H54 (cell line): ENCODE measurements at places on chromosomes 12 and 14.

- DNase-seq, result no peak
These were observed 8.9 kb upstream of the B4GALNT1 start for GRCh38 chr12:57641699-57642442.

GRCh38 chr12:7501031-7501588 lies 2.5 kb downstream of the CD163 start:
- no peak for DNase-seq

GRCh38 chr14:95250140-95250769 lies 69.5 kb downstream of the CLMN start:
- no peak for DNase-seq

- DNase-seq, result no peak
These were observed 6.8 kb upstream of the LHX5 start for GRCh38 chr12:113478351-113479011.

- no peak for DNase-seq
These were observed 170.9 kb downstream of the PPM1H start for GRCh38 chr12:62763861-62764645.

- DNase-seq, result no peak
These were observed 11.8 kb downstream of the TMCC3 start for GRCh38 chr12:94638521-94638920.

DNA sequence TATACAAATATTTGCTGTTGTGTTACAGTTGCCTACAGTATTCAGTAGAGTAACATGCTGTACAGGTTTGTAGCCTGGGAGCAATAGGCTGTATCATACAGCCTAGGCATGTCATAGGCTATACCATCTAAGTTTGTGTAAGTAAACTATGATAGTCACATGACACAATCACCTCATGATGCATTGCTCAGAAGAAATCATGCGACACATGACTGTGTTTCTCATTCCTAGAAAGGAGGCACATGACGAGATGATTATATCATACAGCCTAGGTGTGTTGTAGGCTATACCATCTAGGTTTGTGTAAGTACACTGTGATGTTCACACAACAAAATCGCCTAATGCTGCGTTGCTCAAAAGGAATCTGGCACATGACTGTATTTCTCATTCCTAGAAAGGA lies 31.9 kb downstream of the NOPCHAP1 start:
- DNase-seq, result no peak

DNA sequence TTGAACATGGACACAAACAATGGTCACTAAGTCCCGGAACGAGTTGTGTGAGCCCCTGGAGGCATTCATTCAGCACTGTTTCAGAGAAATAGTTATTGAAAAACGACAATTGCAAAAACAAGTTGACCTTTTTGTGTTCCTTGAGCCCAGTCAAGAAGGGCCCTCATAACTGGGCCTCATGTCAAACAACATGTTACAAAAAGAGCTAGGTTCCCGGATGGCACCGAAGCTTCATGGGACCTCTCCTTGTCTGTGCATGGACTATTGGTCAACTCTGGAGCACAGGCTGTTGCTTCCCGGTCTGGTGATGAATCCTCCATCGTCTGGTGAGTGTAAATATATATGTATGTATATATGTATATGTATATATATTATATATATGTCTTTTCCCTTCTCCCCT lies 176.6 kb downstream of the ALG10 start:
- DNase-seq, result no peak

DNA sequence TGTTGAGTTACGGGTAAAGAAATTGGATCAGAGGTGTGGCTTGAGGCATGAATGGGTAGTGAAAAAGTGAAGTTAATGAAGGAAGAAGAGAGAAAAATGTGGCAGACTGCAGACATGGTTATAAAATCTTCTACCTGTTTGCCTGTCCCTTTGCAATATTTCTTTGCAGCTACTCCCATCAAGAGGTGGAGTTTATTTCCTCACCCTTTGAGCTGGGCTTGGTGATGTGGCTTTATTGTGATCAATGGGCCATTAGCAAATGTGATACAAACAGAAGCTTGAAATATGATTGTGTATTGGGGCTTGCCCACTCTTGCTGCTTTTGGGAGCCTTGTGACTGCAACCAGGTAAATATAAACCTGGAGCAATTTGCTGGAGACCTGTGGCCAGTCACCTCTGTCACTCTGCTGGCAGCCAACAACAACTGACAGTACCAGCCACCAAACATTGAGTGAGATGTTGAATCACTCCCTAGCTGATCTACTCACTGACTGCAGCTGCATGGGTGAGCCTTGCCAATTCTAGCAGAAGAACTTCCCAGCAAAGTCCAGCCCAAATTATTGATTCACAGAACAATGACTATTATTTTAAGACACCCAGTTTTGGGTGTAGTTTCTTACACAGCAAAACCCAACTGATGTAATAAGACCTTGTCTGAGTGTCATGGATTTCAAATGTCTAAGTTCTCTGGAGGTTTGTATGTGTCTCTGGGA lies 151.0 kb upstream of the ATP2B1 start:
- no peak for DNase-seq

DNA sequence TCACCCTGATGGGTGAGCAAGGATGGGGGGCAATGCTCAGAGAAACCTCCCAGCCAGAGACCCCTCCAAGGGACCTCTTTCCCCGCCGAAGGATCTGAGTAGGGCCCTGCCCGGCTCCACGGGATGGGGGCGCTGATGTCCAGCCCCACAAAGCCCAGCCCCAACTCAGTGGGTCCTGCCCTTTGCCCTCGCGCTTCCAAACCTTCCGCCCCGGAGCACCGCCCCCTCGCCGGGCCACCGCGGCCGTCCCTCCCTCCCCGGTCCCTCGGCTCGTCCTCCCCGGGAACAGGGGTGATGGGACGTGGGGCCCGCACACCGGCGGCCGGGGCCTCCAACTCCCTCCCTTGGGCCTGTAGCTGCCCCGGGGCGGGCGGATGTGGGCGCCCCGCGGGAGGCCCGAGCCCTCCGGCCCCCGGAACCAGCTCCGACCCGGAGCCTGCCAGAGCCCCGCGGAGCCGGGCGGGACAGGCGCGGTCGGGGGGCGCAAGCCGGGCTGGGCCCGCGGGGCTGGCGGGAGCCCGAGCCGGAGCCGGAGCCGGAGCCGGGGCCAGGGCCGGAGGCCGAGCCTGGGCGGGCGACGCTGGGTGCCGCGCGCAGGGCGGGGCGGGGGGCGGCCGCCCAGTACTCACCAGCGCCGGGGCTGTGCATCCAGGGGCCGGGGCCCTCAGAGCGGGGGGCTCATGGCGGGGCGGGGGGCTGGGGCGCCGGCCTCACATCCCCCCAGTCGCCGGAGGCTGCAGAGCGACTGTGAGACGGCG lies 386 bp downstream of the HDAC7 start:
- no peak for DNase-seq

DNA sequence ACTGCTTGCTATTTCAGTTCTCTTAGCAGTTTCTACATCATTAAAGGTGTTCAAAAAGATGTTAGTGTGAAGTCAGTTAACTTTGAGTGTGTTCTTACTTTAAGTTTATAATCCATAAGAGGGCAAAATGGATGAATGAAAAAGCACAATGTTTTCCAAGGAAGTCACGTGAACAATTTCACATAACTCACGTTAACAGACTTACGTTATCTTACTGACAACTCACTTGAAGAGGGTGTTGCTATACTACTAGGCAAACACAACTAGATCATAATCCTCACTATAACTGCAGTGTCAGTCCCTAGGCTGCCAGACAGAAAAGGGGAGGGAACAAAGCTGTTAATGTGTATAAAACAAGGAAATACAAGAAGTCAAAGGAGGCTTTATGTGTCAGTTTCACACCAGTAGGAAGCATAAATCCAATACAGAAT lies 6.4 kb downstream of the SLC2A13 start:
- DNase-seq, result no peak

- DNase-seq, result no peak
These were observed 633.5 kb downstream of the RERGL start for GRCh38 chr12:17456486-17456885.

DNA sequence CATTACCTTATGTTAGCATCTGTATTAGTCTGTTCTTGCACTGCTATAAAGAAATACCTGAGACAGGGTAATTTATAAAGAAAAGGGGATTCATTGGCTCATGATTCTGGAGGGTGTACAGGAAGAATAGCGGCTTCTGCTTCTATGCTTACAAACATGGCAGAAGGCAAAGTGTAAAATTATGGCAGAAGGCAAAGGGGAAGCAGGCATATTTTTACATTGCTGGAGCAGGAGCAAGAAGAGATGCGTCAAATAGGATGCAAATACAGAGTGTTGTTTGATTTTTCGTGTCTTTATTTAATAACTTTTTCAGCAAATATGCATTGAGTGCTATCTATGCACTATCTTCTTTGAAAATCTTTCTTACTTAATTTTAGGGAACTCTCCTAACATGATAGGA lies 210.7 kb upstream of the SSTR1 start:
- DNase-seq, result no peak

DNA sequence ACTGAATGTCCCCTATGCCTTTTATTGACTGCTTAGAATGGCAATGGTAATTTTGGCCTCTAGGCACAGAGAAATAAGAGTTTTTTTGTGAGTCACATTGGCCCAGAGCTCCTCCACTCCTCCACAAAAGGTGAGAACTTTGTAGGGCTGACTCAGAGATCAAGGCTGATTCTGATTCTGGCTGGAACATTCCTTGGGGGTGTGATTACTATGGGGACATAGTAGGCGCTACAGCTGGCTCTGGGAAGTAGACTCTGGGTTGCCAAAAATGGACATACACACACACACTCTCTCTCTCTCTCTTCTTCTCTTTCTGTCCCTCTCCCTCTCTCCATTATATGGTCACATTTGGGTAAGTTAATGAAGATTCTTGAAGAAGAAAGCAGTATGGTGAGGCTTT lies 174.6 kb upstream of the DDHD1 start:
- no peak for DNase-seq

DNA sequence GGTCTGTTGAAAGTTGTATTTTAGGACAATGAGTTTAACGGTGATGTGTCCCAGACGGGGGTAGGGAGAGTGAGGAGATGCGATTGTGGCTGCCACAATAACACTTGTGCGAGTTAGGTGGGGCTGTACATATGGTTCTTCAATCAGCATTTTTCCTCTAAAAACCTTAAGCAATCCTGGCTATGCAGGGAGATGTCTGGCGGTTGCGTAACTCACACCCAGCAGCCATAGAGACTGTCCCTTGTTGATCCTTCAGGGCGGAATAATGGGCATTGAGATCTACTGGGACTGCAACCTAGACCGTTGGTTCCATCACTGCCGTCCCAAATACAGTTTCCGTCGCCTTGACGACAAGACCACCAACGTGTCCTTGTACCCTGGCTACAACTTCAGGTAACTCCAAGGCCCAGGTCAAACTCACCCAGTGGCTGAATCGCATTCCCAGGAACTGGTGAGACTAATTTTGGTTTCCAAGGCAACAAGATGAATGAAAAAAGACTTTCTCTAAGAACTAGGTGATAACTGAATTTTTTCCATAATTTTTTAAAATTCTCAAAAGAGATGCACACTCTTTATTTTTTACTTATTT lies 34.6 kb downstream of the P2RX7 start:
- DNase-seq, result no peak

DNA sequence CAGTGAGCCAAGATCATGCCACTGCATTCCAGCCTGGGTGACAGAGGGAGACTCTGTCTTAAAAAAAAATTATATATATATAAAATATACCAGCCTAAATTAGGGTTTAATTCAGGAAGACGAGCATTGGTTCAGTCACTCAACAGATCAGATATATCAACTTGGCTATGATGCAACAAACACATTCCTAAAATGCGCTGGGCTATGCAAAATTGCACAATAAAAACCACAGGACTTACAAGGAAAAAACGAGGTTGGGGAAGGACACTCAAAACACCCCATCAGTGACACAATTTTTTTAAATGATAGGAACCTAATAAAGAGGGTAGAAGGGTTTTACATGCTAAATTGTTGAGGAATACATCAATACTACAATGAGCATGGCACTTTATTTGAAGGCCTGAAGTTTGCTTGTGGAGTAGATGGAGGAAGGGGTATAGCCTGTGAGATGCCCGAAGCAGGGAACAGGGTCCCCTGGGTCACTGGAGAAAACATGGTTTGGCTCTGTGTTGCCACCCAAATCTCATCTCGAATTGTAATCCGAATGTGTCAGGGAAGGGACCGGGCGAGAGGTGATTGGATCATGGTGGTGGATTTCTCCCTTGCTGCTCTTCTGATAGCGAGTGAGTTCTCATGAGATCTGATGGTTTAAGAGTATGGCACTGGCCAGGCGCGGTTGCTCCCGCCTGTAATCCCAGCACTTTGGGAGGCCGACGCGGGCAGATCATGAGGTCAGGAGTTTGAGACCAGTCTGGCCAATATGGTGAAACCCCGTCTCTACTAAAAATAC lies 71.2 kb downstream of the TNFAIP2 start:
- no peak for DNase-seq

DNA sequence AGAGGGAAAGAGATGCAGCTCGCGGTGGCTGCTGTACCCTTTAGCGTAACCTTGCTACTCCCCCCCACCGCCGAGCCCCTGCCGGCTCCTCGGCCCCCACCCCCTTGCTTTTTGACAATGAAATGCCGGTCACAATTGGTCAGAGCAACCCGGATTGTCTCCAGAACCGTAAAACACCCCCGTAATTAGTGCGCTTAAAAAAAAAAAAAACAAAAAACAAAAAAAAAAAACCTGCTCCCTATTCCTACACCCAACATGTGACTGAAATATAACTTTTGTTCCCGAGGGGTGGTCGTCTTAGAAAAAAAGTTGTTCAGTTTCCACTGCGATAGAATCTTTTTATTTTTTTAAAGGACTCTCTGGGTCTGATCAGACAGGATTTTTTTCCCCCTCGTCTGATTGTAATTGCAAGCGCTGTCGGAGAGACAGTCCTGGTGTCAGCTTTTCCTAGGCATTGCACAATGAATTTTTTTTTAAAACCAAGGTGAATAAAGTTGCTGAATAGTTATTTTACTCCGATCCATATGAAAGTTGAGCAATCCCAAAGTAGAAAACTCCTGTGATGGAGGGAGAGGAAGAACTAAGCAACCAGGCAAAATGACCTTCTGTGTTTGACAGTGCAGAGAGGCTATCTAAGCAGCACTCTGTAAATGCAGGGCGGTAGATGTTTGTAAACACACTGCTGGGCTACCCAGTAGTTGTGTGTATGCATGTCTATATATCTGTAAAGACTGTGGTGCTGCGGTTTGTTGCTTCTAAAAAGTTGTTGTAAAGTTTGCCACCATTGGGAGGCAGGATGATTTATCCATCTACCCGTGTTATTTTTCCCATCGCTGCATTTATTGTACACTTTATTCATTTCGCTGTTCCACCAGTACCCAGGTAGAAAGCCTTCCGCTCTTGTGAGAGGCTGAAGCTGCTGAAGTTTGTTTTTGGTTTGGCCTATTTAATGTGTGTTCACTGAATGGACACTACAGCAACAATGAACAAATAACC lies 1.1 kb downstream of the ETV6 start:
- no peak for DNase-seq

DNA sequence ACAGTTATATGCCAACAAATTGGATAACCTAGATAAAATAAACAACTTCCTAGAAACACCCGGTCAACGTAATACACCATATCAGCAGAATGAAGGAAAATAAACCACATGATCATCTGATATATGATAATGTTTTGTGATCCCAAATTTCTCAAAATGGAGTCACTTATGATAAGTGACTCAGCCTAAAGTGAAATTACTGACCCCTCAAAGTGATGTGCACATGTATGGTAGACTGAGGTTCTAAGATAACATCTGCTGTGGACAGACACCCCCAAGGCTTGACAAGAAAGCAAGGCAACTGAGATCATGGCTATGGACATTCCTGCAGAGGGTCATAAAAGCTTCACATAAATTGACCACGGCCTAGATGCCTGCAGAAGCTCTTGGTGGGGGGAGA lies 105.1 kb upstream of the DCN start:
- no peak for DNase-seq
